Renal cortex interstitium (tissue), 15 donors: ENCODE measurements at places on chromosomes 6 and 20. TPM values are rescaled to one million over a fixed set of nuclear protein-coding genes. Genes with fewer than 3 reads are reported as not detected.
A peak's percentile ranks its signal among the peaks of the same experiment; 100 is the strongest.

GRCh38 chr20:33465481-33466302 is 22.1 kb upstream of the SNTA1 start:
- peak; percentile 52 for DNase-seq

The TINAG gene
- polyA plus RNA-seq: 26.3 TPM

- DNase-seq: no peak
Measured at GRCh38 chr6:29631860-29632731, 887 bp downstream of the GABBR1 start.

DNA sequence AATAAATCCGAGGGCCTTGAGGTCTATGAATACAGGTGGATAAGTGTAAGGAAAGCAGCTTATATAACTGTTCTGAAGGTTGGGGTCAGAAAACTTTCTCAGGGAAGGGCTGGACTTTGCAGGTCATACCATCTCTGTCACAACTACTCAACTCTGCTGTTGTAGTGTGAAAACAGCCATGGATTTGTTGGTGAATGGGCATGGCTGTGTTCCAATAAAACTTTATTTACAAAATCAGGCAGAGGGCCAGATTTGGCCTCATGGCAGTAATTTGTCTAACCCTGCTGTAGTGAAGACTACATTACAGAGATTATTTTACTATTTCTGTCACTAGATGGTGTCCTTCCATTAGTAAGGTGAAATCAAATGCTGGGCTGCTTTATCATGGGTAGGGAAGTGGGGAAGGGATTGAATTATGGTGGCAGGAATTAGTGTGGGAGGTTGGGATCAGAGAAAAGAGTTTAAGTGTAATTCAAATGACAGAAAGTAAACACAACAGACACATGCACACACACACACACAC is 409.6 kb upstream of the CHD6 start:
- DNase-seq: no peak

The PHF20 gene
- polyA plus RNA-seq: 44.4 TPM

The MYH7B gene
- 2.7 TPM for polyA plus RNA-seq

The LY6G6D gene
- not detected for polyA plus RNA-seq

The RNF217 gene
- polyA plus RNA-seq: 17.1 TPM

DNA sequence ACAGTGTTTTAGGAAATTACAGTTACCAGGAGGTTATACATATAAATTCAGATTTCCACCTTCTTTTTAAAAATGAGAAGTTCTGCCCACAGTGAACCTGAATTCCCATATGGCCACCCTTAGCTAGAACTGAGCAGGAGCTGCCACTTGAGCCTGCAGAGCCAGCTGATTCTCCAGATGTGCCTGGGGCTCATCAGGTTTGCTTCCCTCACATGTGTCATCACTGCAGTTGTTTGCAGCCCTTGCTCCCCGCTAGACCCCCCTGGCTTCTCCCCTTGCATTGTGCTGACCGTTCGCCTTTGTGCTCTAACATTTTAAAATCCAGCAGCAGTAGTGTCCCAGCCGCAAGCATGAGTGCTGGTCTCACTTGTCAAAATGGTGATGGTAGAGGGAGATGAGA is 131.1 kb downstream of the UTRN start:
- DNase-seq: no peak

DNA sequence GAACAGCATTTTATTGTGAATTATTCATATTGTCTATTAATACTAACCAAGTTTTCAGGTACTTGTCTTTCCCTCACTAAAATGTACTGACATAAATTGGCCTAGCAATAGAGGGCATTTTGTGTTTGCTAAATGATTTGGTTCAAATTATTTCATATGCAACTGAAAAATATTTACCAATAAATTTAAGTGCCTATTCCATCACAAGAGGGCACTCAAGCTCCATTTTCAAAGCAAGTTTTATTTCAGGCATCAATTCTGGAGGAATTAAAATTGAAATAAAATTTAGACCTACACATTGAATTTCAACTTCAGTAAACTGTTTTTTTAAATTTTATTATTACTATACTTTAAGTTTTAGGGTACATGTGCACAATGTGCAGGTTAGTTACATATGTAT is 114.3 kb upstream of the SYNCRIP start:
- no peak for DNase-seq

The PLN gene
- polyA plus RNA-seq: 4.4 TPM

The BPI gene
- 0.54 TPM for polyA plus RNA-seq

The IL17A gene
- not detected for polyA plus RNA-seq

DNA sequence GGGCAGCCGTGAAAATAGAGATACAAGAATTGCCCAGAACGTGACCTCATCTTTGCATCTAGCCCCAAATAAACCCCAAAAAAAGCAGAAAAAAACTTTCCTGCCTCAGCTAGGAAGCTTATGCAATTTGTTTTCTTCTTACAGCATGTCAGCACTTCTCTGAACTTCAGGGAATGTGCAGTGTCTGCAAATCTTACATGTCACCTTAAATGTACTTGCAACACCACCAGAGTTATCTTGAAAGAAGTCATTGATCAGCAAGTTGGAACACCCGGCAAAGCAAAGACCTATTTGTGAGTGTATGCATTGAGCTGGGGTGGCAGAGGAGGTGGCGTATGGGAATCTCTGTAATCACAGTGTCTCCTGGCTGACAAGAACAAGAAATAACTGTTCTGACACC is 123.4 kb downstream of the PKHD1 start:
- DNase-seq: no peak
